ENCODE measurements at places on chromosomes 1 and 21.

- DNase-seq, result no peak
Measured at GRCh38 chr1:155295942-155296267, 5.3 kb downstream of the PKLR start.

DNA sequence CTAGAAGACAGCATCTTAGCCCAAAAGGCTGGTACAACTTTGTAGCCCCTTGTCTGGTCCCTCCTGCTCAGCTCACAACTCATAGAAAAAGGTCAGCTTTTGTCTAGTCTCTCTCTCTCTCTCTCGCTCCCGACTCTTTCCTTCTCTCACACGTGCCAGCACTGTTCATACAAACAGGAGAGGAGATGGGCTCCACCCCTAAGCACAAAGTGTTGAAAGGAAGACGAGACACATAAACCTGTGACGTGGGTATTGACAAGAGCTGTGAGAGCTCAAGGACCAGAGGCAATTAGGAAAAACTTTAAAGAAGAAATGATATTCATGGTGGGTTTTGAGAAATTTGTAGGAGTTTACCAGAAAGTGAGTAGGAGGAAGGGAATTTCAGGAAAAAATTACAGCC lies 23.6 kb upstream of the KCNC4 start:
- DNase-seq, result no peak

DNA sequence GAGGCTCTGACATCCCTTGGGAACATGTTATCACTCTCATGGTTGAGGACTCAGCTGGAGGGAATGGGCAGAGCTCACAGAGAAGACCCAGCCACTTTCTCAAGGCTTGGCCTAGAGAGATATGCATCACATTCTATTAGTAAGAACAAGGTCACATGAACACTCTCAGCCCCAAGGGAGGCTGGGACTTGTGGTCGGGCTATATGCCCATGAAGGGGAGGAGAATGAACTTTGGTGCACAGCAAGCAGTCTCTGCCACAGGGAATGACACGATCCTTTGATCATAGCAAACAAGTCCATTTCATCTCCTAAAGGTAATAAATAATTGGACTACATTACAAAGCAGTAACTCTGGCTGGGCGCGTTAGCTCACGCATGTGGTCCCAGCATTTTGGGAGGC lies 105.7 kb downstream of the SYF2 start:
- no peak for DNase-seq

GRCh38 chr1:118148034-118148433 lies 37.0 kb downstream of the SPAG17 start:
- DNase-seq, result no peak

GRCh38 chr1:240800291-240800690 lies 188.3 kb upstream of the GREM2 start:
- no peak for DNase-seq

Data from activated naive CD4-positive, alpha-beta T cell (primary cell).